Thoracic aorta (tissue), 2 donors: ENCODE measurements at places on chromosomes 13 and 19. TPM values are rescaled to one million over a fixed set of nuclear protein-coding genes. Genes with fewer than 3 reads are reported as not detected.

Gene NLRP5
- not detected for total RNA-seq

Gene RASGRP4
- 3.6 TPM for total RNA-seq

Gene PSMC4
- 71.1 TPM for total RNA-seq

Gene ATF5
- total RNA-seq, result 9.8 TPM

Gene HIF3A
- total RNA-seq, result 189 TPM

Gene MEX3D
- 26.4 TPM for total RNA-seq

DNA sequence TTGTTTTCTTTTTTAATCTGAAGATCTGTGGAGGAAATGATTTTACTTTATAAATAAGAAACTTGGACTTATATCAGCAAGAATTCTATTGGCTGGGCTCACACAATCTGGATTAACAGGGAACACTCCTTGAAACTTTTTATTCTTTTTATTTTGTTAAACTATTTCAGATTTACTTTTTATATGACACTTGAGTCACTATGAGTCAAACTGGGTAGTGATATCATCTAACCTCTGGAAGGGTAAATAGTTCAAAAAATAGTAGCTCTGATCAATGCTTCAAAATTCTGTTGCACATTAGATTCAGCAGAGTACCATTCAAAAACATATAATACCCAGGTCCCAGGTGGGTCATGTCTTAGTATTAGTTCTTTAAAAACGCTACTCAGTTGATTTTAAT lies 55.1 kb upstream of the NBEA start:
- H3K27ac ChIP-seq, result no peak overlapping the region
- no peak overlapping the region for H3K4me3 ChIP-seq
- H3K27me3 ChIP-seq, result no peaks in the 10 kb centered on the region
- H3K4me1 ChIP-seq, result peaks cover 4% of the 10 kb centered on the region
- no peak for DNase-seq

DNA sequence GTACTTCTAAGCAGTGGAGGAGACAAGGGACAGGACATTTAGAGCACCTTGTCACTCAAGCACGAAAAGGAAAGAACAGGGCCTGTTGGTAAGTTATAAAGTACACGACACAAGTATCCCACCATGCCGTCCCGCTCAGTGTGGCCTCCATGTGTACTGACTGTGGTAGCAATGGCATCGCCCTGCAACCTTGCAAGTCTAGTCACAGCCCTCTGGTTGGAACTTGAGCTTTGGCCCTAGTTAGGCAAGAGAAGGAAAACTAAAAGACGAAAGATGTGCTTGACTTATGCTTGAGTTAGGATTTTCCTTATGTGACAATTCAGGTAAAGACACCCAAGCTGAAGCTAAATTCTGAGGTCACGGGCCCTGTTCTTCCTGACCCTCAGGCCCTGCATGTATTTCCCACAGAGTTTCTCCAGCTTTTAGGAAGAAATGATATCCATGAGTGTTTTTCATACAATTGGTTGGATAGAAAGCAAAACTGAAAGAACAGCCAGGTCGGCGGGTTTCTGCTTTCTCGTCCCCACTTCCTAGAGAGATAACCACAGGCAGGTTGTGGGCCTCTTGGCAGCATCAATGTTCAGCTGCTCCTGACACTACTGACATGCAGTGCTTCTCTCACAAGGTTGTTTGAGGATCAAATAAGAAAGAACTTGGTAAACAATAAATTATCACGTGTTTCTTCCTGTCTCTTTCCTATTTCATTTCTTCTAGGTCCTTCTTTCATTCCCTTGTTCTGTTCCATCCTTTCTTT lies 216.2 kb downstream of the IRS2 start:
- no peaks in the 10 kb centered on the region for H3K27me3 ChIP-seq
- no peak for DNase-seq
- no peak overlapping the region for H3K4me3 ChIP-seq

GRCh38 chr19:42961119-42961518 lies 24.1 kb upstream of the PSG7 start:
- no peak for DNase-seq
- H3K36me3 ChIP-seq, result no peaks in the 10 kb centered on the region
- no peaks in the 10 kb centered on the region for H3K27me3 ChIP-seq

GRCh38 chr13:48778610-48779009 lies 124.9 kb downstream of the CYSLTR2 start:
- DNase-seq, result no peak
- H3K36me3 ChIP-seq, result no peaks in the 10 kb centered on the region
- peaks cover 3% of the 10 kb centered on the region for H3K4me1 ChIP-seq
- no peak overlapping the region for H3K4me3 ChIP-seq

DNA sequence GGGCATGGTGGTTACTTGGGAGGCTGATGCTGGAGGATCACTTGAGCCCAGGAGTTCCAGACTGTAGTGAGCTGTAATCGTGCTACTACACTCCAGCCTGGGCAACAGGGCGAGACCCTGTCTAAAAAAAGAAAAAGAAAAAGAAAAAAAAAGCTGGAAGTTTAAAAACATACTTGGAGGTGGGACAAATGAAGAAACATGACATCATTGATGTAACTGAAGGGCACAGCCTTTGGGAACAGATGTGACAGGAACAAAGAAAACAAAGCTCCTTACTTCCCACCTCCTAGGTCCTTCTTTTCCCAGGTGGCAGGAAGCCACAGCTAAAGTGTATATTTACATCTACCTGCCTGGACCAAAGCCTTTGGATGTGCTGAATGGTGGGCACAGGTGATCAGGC lies 1.9 kb downstream of the PEX11G start:
- no peaks in the 10 kb centered on the region for H3K36me3 ChIP-seq
- H3K4me3 ChIP-seq, result no peak overlapping the region
- no peak overlapping the region for H3K27ac ChIP-seq
- DNase-seq, result no peak
- H3K4me1 ChIP-seq, result no peaks in the 10 kb centered on the region

DNA sequence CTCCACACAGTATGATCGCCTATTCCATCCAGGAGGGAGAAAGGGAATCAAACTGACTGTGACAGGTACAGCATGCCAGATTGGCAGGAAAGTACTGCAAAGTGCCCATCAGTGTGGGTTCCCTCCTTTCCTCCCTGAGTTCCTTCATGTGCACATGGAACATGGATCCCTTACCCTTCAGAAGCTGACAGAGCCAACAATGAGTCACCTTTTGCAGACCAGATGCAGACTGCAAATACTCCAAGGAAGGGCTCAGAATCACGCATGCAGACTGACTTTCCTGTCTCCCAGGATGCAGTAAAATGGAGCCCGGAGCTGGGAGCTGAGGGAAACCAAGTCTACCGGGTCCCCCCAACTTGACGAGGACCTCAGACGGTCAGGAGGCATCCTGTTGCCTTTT lies 41.8 kb downstream of the SACS start:
- no peak overlapping the region for H3K27ac ChIP-seq
- H3K4me1 ChIP-seq, result peaks cover 12% of the 10 kb centered on the region
- no peak for DNase-seq
- H3K27me3 ChIP-seq, result no peaks in the 10 kb centered on the region

GRCh38 chr13:95642999-95643398 lies 1.5 kb downstream of the DZIP1 start:
- H3K36me3 ChIP-seq, result no peaks in the 10 kb centered on the region
- H3K4me1 ChIP-seq, result peaks cover 21% of the 10 kb centered on the region

DNA sequence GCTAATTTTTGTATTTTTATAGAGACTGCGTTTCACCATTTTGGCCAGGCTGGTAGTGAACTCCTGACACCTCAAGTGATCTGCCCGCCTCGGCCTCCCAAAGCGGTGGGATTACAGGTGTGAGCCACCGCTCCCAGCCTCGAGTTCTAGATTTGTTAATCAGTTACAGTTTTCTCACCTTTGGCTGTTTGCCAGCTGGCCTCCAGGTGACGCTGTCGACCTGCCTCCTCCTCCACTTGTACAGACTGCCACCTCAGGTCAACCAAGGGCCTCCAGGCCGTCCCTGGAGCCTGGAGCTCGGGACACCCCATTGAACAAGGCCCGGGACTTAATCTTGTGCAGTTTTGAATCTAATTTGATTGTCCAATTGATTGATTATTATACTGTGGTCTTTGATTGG lies 45.5 kb downstream of the IER2 start:
- DNase-seq, result no peak
- no peak overlapping the region for H3K27ac ChIP-seq
- H3K36me3 ChIP-seq, result no peaks in the 10 kb centered on the region
- H3K27me3 ChIP-seq, result no peaks in the 10 kb centered on the region

DNA sequence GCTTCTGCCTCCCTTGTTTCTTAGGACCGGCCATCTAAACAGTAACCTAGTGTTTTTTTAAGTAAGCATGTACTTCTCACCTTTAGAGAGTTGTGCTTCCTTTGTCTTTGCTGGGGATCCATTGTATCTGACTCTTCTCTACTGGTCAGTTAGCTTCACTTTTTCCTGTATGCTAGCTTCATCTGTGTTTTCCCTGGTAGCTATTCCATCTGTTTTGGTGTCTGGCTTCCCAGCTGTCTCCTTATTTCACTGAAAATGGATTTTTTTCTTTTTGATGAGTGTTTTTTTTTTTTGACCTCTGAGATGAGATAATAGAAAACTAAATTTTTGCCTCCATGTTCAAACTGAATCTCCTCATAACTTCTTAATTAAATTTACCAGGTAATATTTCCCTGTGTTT lies 637.0 kb upstream of the SLC10A2 start:
- no peaks in the 10 kb centered on the region for H3K27me3 ChIP-seq
- no peaks in the 10 kb centered on the region for H3K36me3 ChIP-seq
- no peak overlapping the region for H3K4me3 ChIP-seq
- DNase-seq, result no peak
- no peaks in the 10 kb centered on the region for H3K4me1 ChIP-seq

DNA sequence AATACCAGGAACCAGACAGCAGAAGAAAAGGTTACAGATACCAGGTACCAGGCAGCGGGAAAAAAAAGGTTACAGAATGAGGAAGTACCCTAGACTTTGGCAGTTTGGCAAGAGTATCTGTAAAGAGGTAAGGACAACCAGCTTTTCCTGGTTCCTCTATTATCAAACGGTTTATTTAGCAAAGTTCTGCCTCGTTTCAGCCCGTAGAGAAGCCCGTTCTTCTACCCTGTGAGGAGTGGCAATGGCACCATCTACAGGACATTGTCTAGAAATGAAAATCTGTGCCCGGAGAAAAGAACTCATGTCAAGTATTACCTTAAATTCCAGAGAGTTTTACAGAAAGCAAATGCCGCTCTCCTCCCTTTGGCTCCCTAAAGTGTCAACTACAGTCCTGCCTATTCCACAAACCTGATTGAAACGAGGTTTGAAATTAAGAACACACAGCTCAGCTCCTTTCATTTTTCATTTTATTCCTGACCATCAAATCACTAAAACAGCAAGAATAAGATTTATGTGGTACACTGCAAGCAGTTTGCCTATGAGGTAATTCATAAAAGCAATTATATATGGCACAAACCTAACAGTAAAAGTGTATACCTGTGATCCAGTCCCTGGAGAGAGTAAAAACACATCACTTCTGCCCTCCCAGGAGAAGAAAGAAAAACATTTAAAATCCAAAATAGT lies 226.3 kb downstream of the SLC7A1 start:
- DNase-seq, result no peak
- no peaks in the 10 kb centered on the region for H3K27me3 ChIP-seq
- no peaks in the 10 kb centered on the region for H3K4me1 ChIP-seq
- no peak overlapping the region for H3K27ac ChIP-seq
- H3K36me3 ChIP-seq, result no peaks in the 10 kb centered on the region

- no peaks in the 10 kb centered on the region for H3K27me3 ChIP-seq
- peaks cover 6% of the 10 kb centered on the region for H3K36me3 ChIP-seq
- peak overlapping the region; percentile 34 for H3K4me3 ChIP-seq
These were observed 6.3 kb downstream of the ARGLU1 start for GRCh38 chr13:106561551-106562170.

GRCh38 chr19:9909251-9909650 lies 27.1 kb downstream of the OLFM2 start:
- H3K36me3 ChIP-seq, result no peaks in the 10 kb centered on the region
- no peak for DNase-seq
- H3K27ac ChIP-seq, result no peak overlapping the region
